ENCODE measurements at places on chromosomes 5 and 9. TPM values are rescaled to one million over a fixed set of nuclear protein-coding genes. Genes with fewer than 3 reads are reported as not detected.

DNA sequence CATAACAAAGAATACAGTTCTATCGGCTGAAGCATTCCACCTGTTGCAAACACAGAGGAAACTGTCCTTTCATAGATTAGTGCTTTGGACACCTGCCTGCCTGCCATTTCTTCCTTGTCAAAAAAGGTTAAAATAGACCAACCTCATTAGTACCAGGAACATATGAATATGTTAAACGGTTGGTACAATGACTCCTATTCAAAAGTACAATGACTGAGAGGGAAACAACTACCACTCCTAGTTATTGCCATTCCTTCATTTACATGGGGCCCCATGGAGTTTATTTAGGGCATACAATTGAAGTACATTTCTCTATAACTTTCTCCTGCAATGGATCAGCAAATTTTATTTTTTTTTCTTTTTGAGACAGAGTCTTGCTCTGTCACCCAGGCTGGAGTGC, 77.4 kb upstream of the PIP5K1B start:
- DNase-seq = no peak

DNA sequence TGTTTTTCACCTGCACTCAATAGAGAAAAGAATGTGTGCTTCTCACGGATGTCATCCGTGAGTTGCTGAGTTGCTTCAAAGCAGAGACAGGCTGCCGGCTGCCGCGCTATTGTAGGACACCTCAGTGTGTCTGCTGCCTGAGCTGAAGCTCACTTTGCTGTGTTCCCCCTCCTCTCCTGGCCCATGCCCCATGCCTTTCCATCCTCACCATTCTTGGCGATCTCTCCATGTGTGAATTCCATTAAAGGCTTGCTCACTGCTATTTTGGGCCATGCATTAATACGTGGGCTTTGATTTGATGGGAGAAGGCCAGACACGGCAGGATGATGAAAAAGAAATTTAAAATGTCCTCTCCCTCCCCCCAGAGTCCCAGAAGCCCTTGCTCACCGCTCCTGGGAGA, 14.5 kb downstream of the ADAM19 start:
- DNase-seq = no peak

The SMIM3 gene
- polyA plus RNA-seq = 13.8 TPM

The PHF19 gene
- 56.8 TPM for polyA plus RNA-seq

- DNase-seq = no peak
These were observed 247.0 kb upstream of the TNC start for GRCh38 chr9:115364991-115365390.

DNA sequence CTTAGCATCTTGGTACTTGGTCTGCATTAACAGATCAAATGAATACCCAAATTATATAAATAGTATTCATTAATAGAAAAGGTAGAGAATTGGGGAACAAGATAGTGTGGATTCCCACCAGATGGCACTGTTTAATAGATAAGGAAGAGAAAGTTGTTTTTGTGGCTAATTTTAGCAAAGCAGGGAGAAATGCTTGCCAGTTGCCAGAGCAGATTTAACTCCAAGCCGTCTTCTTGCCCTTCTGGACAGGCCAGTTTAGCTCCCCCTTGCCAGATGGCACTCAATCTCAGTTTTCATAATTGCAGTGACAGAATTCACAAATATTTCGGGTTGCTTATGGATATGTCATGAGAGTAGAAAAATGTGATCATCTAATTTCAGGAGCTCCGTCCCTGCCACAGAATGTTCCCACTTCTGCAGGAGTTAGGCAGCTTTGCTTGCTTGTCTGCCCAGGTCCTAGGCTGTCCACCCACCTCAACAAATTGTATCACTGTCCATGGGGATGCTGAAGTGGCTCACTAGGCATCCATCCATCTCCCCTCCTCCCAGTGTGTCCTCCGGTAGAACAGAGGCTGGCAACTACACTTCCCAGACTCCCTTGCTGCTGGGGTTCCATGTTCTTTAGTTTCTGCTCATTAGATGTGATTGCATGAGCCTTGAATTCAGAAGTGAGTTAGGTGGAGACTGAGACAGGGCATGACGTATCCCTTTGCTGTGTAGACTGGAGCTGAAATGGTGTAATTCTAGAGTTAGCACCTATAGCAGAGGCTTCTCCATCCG, 11.8 kb upstream of the HEXB start:
- peak; percentile 43 for DNase-seq

DNA sequence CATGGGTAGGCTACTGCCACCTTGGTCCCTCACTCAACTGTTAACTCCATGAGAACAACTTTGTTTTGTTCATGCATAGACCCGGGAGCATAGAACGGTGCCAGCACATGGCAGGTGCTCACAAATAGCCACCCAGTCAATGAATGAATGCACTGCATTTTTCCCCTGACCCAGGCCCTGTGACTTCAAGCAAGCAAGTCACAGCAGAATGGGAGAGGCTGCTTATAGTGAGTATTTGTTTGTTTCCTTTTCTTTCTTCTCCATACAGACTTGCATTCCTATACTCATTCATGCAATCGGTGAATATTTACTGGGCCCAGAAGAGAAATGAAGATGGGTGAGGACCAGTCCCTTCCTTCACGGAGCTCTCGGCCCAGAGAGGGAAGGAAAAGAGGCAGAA, 62.0 kb downstream of the SHB start:
- no peak for DNase-seq

The MRPL36 gene
- 27.5 TPM for polyA plus RNA-seq

The YIPF5 gene
- 65.2 TPM for polyA plus RNA-seq

The ZNF462 gene
- 29.2 TPM for polyA plus RNA-seq

DNA sequence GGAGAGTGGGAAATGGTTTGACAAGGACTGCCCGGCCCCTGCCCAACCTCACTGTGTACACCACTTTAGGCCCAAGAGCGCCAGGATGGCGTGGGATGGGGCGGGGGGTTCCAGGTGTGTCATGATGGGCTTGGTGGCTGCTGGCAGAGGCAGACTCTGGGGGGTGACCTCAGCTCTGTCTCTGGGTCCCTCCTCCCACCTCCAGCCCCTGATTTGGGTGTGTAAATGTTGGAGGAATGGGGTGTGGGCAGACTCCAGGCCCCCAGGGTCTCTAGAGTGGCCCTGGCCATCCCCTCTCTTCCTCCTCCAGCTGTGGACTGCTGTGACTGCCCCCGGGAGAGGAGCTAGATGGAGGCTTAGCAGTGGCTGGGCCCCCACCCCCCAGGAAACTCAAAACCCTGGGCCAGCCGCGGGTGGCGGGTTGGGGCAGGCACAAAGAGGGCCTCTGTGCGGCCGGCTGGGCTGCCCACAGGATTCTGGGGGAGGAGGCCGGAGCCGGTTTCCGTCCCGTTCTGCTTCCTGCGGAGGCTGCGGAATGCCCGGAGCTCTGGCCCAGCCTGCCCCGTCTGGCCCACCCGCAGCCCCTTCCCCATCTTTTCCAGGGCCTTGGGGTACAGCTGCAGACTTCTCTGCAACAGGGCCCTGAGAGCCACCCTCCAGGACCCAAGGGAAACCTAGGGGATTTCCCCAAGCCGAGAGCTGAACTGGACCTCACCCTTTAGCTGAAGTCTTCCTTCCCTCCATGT, 23.1 kb downstream of the CXXC5 start:
- no peak for DNase-seq

- DNase-seq = no peak
These were observed 259.3 kb downstream of the TUSC1 start for GRCh38 chr9:25418974-25419373.

DNA sequence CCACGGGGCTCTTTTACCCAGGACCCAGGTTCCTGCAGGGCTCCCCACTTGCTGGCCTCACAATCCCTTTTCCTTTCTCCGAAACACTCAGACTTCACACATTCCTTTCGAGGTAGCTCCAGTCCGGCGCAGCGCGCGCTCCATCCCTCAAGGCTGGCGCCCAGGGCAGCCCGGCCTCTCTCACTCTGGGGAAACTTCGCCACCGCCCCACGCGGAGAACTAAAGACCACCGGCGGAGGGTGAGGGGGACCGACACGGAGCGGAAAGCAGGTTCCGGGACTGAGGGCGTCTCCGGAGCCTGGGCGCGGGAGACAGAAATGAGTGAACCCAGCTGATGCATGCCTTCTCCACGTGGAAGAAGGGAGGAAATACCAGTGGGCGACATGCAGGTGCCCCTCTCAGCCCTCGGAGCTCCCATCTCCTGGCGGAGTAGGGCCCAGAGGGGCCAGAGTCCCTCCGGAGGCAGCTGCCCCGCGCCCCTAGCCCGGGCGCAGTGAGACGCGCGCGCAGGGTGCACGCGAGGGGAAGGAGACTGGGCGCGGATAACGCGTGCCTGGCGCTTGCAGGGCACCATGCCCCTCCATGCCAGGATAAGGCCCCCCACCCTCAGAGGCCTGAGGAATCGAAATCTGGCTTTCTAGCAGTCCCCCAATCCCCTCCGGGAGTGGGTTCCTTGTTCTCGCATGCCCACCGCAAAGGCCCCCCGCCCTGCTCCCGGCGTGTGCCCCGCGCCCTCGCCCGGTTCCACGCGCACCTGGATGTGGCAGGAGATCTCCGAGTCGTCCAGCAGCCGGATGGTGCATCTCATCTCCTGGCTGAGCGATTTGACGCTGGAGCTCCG, 650 bp downstream of the FRMD3 start:
- no peak for DNase-seq
